ENCODE measurements at places on chromosomes 2 and 18. TPM values are rescaled to one million over a fixed set of nuclear protein-coding genes. Genes with fewer than 3 reads are reported as not detected.

Gene MAB21L4
- total RNA-seq: not detected

Gene IL1RN
- 7.9 TPM for total RNA-seq

- DNase-seq: no peak
Observed at GRCh38 chr18:21141668-21142422, 30.2 kb upstream of the ROCK1 start.

DNA sequence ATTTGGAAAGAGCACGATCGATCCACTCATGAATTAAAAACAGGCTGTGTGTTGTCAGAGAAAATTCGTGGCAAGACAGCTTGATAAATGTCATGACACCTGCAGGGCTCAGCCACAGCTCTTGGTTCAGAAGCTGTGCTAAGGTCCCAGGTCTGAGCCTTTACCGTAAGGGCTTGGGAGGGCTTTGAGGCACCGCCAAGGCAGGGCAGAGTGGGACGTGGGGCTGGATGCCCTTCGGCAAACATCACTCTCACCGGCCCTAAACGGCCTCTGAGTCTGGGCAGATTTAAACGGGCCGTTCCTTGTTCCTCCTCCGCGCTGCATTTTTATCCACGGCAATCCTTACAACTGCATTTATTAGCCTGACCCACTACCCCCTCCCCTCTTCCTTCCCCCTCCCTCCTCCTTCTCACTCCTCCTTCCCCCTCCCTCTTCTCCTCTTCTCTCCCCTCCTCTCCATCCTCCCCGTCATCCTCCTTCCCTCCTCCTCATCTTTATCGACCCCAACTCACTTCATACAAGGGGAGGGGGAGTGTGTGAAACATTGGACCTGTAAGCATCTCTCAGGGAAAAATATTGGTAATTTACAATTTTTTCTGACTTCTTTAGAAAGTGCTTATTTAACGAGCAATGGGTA lies 33.9 kb downstream of the MBP start:
- DNase-seq: no peak

DNA sequence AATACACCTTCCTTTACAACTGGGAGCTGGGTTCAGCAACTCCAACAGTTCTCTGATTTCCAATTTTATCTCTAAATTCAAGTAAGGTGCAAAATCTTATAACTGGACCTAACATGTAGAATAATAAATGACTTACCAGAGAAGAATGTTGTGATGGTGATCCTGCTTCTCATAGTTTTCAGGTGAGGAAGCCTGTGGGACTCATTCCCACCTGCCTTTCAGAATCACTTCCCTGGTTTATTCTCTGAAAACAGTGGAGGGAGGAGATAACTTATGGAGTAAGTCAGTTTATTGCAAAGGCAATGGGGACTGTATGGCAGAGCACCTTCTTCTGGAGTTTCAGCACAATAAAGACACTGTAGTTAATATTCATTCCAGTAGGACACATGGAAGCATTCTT lies 1188.2 kb upstream of the FAM98A start:
- no peak for DNase-seq

DNA sequence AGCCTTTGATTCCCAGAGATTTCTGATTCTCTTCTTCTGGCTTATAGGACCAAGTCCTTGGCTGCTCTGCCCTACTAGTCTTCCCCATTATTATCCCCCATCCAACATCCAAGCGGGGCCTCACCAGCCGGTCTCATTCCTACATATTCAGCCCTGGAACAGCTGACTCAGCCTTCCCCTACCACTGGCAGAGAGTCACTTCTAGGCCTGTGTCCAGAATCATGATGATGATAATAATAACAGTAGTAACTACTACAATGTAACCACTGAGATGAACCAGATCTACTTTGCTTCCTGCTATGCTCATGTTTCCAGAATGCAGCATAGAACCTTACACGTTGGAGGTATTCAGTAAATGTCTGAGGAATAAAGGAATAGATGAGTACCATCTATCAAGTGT lies 295.2 kb downstream of the SRBD1 start:
- no peak for DNase-seq
